ENCODE measurements at places on chromosomes 2 and 18.

DNA sequence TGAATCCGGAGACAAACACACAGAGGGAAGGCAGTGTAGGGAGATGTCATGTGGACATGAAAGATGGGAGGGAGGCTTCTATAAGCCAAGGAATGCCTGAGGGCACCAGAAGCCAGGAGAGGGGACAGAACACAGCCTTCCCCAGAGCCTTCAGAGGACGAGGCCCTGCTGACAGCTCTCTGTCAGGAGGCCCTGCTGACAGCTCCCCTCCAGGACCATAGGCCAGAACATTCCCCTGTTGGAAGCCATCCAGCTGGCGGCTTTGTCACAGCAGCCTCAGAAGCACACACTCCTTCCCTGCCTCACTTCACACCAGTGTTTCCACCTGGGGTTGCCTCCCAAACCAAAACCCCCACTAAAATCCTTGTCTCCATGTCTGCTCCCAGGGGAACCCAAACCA is 171.3 kb upstream of the ID2 start:
- H3K4me3 ChIP-seq, result no peak overlapping the region
- H3K4me1 ChIP-seq, result peaks cover 4% of the 10 kb centered on the region
- H3K36me3 ChIP-seq, result peaks cover 17% of the 10 kb centered on the region
- no peaks in the 10 kb centered on the region for H3K27me3 ChIP-seq
- H3K27ac ChIP-seq, result no peak overlapping the region

- no peaks in the 10 kb centered on the region for H3K4me1 ChIP-seq
- H3K36me3 ChIP-seq, result no peaks in the 10 kb centered on the region
- no peak overlapping the region for H3K4me3 ChIP-seq
- H3K27ac ChIP-seq, result no peak overlapping the region
These were observed 69.2 kb downstream of the MARCHF4 start for GRCh38 chr2:216302981-216303676.

GRCh38 chr18:72878143-72878542 is 10.4 kb upstream of the NETO1 start:
- no peaks in the 10 kb centered on the region for H3K27me3 ChIP-seq
- DNase-seq, result no peak
- no peaks in the 10 kb centered on the region for H3K36me3 ChIP-seq
- no peaks in the 10 kb centered on the region for H3K4me1 ChIP-seq
- no peak overlapping the region for H3K27ac ChIP-seq
- H3K4me3 ChIP-seq, result no peak overlapping the region

GRCh38 chr2:144770616-144771230 is 250.8 kb upstream of the ZEB2 start:
- H3K27me3 ChIP-seq, result no peaks in the 10 kb centered on the region
- H3K27ac ChIP-seq, result no peak overlapping the region
- peaks cover 7% of the 10 kb centered on the region for H3K4me1 ChIP-seq
- peak; percentile 38 for DNase-seq
- H3K36me3 ChIP-seq, result no peaks in the 10 kb centered on the region

DNA sequence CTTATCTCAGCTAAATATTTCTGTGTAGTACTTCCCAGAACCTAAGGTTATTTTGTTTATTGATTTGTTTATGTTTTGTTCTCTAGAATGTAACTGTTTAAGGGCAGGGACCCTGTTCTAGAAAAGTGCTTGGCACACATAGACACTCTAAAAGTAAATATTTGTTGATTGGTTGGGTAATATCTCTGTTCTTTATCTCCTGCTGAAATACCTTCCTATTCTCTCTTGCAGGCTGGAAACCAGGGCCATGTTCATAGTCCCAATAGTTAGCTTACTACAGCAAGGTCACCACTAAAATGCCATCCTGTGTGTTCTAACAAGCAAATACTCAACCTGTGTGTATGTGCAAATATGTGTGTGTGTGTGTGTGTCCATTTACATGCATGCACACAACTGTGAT is 375.6 kb upstream of the MEIS1 start:
- H3K36me3 ChIP-seq, result no peaks in the 10 kb centered on the region
- no peaks in the 10 kb centered on the region for H3K27me3 ChIP-seq
- DNase-seq, result no peak
- no peaks in the 10 kb centered on the region for H3K4me1 ChIP-seq
